Peyer's patch (tissue), 4 donors: ENCODE measurements at places on chromosomes 16 and 17.

DNA sequence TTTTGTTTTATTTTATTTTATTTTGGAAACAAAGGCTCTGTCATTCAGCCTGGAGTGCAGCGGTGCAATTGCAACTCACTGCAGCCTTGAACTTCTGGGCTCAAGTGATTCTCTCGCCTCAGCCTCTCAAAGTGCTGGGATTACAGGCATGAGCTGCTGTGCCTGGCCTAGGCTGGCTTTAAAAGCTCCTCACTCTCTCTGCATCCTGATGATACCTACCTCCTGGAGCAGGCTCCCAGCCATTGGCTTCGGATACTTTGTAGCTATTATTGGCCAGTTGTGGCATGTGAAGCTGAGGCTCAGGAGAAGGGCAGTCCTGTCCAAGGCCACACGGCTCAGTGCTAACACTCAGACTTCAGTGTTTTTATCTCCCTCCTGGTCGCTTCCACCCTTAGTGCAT, 158.0 kb downstream of the SEC14L1 start:
- no peak for DNase-seq

DNA sequence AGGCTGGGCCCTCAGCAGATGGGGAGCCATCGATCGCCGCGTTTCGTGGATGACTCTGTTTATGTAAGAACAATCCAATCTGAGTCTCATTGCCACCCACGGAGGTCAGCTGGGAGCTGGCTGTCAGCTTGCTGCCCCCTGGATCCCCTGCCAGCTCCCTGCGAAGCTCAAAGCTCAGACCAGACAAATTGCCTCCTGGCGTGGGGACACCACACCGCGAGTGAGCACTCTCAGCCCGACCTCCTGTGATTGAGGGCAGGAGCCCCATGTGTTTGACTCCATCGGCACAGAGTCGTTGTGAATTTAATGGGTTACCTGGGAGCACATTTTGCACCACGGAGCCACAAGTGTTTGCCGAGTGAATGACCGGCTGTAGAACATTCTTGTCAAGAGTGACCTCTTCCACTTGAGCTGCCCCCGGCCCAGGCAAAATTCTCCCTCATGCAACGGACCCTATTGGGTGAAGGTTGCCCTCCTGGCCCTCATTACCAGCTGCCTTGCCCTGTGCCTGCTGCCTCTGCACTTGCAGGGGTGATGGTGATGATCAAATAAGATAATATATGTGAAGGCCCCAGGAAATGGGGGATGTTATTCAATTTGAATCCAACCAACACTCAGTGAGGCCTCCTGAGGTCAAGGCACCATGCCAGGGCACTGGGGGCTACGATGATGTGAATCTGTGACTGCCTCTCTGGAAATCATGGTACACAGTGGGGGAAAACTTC, 7.6 kb upstream of the GFAP start:
- peak; percentile 35 for DNase-seq

DNA sequence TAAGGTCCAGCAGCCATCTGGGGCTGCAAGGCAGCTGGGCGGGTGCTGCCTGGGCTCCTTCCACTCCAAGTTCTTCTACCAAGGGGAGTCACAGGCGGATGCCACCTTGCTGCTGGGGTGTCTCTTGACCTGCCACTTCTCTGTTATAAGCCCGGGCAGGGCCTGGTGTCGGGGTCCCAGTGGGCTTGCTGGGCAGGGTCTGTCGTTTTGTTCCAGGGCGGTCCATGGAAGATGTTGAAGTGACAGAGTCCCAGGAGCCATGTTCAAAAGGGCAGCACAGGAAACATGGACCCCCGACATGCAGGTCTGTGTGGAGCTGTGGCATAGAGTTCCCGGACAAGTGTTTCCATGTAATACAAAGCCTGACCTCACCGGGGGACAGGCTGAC, 91.1 kb downstream of the TNFRSF13B start:
- no peak for DNase-seq

GRCh38 chr16:73976644-73977043, 320.0 kb upstream of the PSMD7 start:
- no peak for DNase-seq

- no peak for DNase-seq
Measured at GRCh38 chr16:30649725-30650368, 913 bp upstream of the PRR14 start.

- no peak for DNase-seq
Measured at GRCh38 chr17:28810437-28810836, 32.2 kb downstream of the FAM222B start.

GRCh38 chr16:72066747-72067146, 3.7 kb downstream of the HPR start:
- DNase-seq: no peak

DNA sequence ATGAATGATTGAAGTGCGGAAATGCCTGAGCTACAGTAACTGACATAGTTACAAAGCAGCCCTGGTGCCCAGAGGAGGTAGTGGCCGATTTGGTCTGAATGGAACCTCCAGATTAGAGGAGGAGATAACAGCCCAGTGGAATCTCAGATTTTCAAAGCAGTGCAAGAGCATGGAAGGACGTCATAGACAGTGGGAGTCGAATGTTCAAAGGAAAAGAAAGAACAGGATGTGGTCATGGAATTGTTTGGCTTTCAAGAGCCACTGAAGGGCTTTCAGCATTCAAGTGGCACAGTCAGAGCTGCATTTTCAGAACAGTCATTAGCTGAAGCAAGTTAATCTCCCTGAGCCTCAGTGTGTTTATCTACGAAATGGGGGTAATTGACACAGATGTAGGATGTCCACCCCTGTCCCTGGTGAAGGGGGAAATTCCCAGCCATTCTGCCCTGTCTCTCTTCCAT, 104.6 kb upstream of the CACNG3 start:
- DNase-seq: no peak

DNA sequence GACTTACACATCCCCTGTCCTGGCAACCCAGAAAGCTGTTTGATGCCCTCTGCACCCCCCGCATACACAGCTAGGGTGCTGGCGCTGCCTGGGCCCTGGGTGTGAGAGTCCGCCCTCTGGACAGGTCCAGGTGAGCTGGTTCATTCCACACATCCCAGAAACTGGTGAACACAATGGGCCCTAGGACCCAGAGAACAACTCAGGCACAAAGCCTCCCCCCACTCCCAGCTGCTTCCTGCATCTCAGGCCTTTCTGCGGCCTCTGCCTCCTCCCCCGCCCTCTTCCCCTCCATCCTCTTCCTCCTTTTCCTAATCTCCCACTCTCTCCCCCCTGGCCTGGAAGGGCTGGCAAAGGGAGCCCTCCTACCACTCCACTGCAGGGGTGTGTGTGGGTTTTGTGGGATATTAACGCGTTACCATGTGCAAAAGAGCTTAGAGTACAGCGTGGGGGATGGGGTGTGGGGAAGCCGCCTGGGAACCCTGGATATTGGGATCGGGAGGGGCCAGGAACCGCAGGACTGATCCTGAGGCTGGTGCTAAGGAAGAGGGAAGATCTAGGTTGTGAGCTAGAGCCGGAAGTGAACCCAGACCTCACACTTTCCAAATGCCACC, 1.6 kb upstream of the PPP1R9B start:
- peak; percentile 84 for DNase-seq

GRCh38 chr16:23642246-23642774, 1.0 kb downstream of the DCTN5 start:
- no peak for DNase-seq

- DNase-seq: peak; percentile 78
Measured at GRCh38 chr17:82414548-82415281, 3.4 kb upstream of the HEXD start.

- DNase-seq: no peak
Measured at GRCh38 chr16:19436540-19436939, 18.9 kb downstream of the TMC5 start.

DNA sequence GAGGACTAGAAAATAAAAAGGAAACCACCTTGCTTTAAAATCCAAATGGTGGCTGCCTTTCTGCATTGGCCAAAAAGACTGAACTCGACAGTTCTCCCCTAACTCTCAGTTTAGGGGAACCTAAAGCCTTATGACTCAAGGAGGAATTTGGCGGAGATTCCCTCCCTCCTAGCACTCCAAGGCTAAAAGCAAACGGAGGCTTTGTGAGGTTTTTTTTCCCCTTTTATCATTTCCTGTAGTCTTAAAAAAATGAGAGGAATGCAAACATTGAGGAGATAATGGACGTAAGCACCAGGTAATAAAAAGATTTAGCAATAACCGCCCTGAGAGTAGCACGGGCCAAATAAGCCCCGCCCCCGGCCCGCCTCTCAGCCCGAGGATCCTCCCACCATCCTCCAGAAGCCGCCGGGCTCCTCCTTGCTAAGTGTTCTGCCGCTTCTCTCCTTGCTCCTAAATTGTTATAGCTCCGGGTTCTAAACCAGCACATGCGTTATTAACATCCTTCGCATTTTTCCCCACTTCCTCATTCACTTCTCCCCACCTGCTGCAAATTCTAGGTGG, 5.8 kb upstream of the KIFC3 start:
- peak; percentile 90 for DNase-seq
